COR-L47 (cell line): ENCODE measurements at places on chromosomes 16 and 17.
A peak's percentile ranks its signal among the peaks of the same experiment; 100 is the strongest.

GRCh38 chr16:4032768-4033167, 83.5 kb downstream of the ADCY9 start:
- no peak for DNase-seq

DNA sequence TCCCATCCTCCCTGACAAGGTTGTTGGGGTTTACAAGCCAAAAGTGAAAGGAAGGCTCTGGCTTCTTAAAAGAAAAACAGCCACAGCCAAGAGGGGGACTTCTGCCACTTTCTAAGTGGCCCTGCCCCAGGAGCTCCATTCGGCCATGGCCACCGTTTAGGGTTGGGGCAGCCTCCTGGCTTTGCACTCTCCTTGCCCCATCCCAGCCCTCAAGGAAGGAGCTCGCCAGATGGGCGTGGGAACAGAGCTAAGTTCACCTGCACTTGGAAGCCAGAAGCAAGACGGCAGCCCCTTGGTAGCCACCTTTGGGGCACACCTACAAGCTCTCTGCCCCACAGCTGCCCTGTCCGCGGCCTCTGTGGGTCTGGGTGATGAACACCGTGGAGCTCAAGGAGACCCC, 122.4 kb upstream of the CDC42EP4 start:
- DNase-seq, result no peak

GRCh38 chr16:54447576-54448440, 161.2 kb upstream of the IRX3 start:
- DNase-seq, result no peak

DNA sequence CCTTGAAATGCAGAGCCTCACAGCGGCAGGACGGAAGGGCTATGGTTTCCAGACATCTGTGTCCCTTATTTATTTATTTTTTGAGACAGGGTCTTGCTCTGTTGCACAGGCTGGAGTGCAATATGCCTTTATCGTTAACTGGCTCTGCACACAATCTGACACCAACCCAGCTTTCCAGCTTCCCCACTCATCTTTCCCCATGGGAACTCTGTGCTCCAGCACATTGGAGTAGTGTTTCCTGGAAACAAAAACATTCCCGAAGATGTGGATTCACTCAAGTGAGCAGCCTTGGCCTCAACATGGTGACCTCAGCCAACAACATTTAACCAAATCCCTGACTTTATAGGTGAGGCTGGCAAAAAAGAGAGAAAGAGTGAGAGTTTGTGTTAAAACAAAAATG, 307.1 kb downstream of the TMEM114 start:
- DNase-seq, result no peak

DNA sequence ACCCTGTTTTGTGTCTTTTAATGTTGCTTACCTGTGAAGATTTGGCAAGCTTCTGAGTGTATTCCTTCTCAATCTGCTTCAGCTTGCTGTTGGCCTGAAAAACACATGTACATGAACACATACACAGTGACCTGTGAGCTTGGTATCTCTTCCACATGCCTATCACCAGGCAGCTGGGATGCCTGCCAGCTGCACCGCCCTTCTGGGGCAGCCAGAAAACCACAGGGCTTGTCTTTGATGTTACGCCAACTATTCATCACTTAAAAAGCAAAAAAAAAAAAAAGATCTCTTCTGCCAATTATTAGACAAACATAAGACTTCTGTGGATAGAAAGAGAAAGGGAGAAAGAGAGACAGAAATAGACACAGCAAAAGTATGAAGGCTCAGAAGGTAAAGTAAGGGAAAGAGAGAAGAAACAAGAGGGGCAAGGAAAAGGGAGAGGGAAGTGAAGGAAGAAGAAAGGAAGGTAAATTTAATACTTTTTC, 189.2 kb upstream of the AXIN2 start:
- DNase-seq, result peak; percentile 85

GRCh38 chr16:61382435-61382834, 653.8 kb downstream of the CDH8 start:
- no peak for DNase-seq

- no peak for DNase-seq
Measured at GRCh38 chr16:4218202-4218601, 23.7 kb downstream of the SRL start.

DNA sequence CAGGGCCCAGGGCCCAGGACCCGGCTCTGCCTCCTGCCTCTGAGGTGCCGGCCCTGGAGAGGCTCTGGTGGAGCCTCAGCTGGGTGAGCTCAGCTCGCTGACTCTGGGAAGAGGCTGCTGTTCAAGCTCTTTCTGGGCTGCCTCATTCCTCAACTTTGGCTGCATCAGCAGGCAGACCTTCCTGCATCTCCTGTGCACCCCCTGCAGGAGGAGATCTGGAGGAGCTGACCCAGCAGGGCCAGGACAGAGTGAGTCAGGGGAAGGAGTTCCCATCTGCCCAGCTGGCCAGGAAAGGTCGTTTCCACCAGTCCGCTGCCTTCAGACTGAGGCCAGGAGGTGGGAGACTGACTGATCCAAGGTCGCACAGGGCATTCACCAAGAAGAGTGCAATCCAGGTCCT, 10.7 kb downstream of the CRHR1 start:
- no peak for DNase-seq

GRCh38 chr17:54256401-54256929, 433.7 kb downstream of the KIF2B start:
- DNase-seq, result no peak

DNA sequence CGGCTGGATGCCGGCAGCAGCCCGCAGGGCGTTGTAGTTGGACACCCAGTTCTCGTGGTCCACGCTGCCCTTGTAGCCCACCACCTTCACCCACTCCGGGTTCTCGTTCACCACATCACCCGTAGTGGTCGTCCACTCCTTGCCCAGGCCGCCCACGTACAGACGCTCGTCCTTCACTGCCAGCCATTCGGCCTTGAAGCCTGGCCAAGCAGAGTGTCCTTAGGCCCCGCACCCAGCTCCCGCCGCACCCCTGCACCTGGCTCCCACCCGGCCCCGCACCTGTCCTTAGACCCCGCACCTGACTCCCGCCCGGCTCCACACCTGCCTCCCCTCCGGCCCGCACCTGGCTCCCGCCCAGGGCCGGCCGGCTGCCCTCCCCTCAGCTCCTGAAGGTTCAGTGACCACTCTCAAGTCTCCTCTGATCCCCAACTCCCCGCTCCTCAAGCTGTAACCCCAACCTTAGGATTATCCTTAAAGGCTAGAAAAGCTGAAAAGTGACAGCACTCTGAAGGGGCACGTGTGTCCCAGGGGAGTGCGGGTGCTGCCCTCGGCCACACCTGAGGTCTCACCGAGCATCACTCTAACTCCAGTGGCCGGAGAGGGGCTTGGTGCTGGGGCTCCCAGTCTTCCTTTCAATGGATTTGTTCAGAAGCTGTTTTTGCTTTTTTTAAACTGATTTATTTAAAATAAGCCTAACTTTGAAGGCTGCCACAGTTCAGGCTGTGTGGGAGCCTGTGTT, 14.4 kb downstream of the CANT1 start:
- DNase-seq, result no peak
